ENCODE measurements at places on chromosomes 11 and 22.

DNA sequence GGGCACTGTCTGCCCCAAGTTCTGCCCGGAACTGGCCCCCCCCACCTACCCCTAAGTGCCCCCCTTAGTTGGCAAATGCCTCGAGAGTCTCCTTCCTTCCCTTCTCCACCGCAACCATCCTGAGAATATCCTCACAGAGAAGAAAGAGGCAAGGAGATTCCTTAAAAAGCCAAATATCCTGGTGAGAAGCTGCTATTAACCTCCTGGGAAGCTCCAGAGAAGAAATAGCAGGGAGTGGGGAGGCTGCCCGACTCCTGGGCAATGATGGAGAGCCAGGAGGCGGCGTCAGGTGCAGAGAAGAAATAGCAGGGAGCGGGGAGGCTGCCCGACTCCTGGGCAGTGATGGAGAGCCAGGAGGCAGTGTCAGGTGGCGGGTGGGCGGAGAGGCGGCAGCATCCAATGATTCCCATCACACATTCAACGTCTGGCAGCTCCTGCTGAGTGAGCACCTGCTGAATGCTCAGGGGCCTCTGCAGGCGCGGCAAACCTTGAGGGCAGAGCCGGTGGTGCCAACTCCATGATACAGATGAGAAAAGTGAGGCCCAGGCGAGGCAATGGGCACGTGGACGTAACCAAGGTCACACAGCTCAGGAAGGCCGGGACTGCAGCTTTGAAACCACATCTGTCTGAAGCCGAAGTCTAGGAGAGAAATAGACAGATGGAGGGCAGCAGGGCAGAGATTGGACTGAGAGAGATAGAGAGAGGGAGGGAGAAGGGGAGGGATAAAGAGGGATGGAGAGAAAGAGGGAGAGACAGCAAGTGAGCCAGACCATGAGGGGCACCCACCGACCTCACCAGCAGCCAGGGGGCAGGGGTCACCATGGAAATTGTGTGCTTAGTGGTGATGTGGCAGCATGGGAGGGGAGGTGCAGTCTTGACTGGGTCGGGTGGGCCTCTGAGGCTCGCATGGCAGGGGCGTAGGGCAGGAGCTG lies 58.3 kb downstream of the CYTH4 start:
- no peak for DNase-seq

- DNase-seq, result no peak
Measured at GRCh38 chr22:39943337-39943736, 16.9 kb upstream of the TMA7B start.

DNA sequence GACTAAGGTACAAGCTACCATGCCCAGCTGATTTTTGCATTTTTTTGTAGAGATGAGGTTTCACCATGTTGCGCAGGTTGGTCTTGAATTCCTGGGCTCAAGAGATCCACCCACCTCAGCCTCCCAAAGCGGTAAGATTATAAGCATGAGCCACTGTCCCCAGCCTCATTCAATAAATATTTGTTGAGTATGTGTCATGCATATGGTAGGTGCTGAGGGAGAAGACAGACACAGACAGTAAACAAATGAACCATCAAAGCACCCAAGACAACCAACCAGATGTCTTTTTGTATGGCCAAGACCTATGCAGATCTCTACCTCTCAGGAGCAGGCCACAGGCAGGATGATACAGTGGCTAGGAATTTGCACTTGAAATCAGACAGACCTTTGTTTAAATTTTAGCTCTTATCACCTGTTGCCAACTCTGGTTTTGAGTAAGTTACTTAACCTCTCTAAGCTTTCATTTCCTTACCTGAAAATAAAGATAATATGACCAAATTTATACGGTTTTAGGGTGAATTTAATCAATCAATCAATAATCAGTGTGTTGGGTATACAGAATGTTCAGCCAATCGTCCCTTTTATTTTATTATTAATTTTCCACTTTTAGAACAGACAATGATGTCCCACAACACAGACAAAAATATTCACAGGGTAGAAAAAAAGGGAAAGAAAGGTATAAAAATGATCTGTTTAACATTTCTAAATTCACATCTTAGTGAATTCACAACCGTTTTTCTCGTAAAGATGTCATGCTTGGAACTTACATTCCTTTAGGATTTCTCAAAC lies 128.2 kb downstream of the SGSM3 start:
- DNase-seq, result peak; percentile 97

DNA sequence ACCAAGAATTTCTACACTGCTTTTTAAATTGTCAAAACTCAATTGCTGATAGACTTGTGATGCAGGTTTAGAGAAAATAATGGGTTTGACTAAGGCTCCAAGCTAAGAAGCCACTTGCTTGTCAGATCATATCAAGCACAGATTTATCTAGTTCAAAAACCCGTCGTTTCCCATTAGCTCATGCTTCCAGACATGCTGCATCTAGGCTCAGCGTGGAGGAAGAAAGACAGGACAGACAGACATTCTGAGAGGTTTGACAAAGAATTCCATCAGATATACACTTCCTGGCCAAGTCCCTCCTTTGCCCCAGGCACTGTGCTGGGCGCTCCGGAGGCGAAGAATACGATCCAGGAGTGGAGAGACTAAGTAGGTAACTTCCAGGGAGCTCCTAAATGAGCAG lies 76.8 kb downstream of the KCNC1 start:
- no peak for DNase-seq

DNA sequence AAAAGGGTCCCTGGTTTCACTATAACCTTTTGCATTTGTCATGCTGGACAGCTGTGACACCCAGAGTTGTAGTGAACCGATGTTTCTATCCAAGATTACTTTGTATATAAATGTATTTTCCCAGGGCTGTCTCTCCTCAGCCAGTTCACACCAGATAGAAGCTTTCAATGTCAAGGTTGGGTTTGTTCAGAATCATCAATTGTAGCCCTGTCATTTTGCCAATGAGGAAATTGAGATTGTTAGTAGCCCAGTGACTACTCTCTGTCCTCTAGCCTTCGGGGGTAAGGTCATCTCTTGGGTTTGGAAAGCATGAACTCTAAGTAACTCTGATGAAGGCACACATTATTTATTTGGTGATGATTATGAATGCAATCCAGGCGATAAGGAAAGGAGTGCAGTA lies 165.6 kb downstream of the DBX1 start:
- peak; percentile 17 for DNase-seq

- no peak for DNase-seq
Measured at GRCh38 chr11:72468289-72468688, 34.0 kb upstream of the CLPB start.

GRCh38 chr11:28123151-28123581 lies 15.0 kb downstream of the METTL15 start:
- peak; percentile 80 for DNase-seq

DNA sequence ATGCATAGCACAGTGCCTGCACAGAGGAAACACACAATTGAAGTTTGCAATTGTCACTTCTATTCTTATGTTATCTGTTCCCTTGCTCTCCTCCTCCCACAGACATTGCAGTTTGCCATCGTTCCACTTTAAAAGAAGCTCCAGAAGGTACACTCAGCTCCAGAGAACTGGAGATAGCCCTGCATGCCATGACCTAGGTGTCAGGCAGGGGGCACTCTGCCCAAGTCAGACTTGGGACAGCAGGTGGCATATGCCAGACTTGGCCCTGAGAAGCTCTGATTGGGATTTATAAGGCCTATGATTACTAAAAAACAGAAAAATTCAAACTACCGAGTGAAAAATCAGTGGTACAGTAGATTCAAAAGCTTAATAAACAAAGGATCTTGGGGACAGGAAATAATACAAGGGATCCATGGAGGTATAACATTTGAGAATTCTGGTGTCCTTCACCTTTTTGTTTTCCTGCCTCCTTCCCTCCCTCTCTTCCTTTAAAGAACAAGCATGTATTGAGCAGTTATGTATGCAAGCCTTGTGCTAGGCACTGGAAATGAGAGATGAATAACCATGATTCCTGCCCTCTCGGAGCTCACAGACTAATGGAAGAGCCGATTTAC lies 40.0 kb downstream of the TENM4 start:
- DNase-seq, result peak; percentile 60

DNA sequence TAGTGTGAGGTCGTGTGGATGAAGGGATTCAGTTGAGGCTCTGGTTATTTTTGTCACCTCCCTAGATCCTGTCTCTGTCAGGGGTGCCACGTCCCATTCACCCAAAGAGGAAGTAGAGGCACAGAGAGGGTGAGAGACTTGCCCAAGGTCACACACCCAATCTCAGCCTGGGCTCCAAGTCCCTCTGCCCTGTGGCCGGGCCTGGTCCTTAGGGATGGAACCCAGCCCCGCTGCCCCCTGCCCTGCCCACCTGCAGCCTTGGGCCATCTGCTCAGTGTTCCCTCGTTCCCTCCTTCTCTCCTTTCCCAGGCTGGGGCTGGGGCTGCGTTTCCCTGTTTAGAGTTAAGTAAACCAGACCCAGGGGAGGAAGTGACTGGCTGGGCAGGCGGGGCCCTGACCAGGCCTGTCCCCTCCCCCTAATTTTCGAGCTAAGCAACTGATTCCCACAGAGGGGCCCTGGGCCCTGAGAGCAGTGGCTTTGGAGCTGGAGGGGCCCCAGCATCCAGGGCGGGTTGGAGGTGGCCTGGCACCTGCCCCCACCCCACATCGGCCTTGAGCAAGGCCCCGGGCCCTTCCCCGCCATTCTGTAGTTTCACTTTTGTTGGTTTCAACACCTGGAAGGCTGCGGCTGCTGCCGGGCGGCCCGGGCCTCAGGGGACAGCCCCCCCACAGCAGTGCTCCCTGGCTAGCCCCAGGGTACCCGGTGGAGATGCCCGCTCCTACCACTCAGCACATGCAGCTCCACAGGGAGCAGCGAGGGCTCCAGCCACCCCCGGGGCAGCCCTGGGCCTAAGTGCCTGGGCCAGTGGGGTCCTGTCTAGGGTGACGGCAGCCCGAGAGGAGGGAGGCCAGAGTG lies 1.5 kb downstream of the TCIRG1 start:
- no peak for DNase-seq

DNA sequence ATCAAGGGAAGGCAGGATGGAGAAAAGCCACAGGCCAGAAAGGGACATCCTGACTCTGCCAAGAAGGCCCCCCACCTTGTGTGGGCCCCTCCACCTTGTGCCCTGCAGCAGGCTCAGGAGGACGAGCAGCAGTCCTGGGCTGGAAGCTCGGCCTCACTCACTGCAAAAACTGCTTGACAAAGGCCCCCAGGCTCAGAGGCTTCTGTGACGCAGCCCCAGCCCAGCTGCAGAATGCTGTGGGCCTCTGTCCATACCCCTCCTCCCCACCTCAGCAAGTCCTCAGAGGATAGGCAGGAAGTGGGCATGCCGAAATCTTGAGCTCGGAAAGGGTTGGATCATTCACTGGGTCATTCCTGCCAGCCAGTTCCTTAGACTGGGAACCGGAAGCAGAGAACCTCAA lies 61.9 kb downstream of the NRXN2 start:
- DNase-seq, result peak; percentile 58

DNA sequence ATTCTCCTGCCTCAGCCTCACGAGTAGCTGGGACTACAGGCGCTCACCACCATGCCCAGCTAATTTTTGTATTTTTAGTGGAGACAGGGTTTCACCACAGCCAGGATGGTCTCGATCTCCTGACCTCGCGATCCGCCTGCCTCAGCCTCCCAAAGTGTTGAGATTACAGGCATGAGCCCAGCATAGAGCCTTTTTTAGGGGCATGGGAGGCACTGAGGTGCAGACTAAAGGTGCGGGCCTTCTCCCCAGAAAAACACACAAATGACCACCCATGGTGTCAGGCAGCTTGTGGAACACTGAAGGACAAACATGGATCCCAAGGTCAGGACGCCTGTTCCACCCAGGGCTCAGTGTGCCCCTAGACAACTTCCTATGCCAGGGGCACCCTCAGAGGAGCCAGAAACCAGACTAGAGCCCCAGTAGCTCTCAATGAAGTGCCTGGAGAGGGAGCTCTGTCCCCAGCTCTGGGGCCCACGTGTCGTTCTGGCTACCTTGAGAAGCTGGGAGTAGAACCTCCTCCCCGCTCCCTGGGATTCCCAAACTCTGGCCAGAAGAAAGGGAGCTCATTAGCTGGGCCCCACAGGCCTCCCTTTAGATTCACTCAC lies 21.2 kb upstream of the CD5 start:
- DNase-seq, result no peak

- no peak for DNase-seq
Measured at GRCh38 chr11:94922321-94923003, 50.9 kb downstream of the CWC15 start.

DNA sequence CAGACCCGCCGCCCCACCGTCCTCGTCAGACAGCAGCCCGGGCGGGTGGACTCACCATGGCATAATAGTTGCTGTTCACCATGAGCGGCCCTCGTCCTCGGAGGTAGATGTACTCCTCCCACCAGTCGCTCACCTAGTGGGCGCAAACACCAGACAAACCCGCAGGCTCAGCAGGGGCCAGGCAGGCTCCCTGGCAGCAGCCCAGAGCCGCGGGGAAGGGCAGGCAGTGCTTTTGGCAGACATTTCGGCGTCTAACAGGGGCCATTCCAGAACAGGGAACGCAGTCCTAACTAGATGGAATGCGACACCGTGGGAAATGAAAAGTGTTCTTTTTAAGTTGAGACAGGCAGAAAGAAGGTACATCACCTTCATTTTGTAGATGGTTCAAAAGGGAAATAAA lies 44.9 kb downstream of the CPT1A start:
- no peak for DNase-seq

DNA sequence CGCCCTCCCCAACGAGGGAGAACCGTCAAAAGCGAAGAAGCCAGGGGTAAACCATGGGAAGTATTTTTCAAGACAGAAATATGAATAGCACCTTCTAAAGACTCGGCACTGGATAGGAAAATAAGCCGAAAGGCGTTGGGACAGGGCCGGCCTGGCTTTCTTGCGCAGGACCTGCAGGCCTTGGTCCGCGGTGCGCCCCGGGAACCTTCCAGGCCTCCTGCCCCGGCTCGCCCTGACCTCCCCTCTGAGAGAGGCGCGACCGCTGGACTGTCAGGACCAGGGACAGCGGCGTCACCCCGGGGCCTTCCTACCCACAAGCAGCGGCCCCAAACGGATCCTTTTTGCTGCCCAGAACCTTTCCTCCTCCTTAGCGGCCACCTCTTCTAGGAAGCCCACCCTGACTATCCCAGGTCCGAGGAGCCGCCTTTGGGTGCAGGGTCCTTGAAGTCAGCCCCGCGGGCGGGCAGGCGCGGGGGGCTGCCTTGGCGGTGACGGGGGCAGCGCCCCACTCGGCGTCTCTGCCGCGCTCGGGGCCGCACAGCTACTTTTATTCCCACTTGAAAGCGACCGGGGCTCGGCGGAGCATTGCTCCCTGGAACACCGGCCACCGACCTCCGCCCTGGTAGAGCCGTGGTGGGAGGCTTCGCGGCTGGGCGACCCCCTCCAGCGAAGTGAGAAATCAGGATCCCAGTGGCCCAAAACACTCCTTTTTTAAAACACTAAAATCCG lies 650 bp upstream of the MAPK11 start:
- DNase-seq, result peak; percentile 67

GRCh38 chr11:85724748-85725465 lies 38.9 kb upstream of the CCDC89 start:
- DNase-seq, result no peak

- DNase-seq, result no peak
Measured at GRCh38 chr11:4191031-4191571, 96.5 kb downstream of the RRM1 start.
